Forelimb muscle (tissue), 1 donor: ENCODE measurements at places on chromosomes 5 and 9.

DNA sequence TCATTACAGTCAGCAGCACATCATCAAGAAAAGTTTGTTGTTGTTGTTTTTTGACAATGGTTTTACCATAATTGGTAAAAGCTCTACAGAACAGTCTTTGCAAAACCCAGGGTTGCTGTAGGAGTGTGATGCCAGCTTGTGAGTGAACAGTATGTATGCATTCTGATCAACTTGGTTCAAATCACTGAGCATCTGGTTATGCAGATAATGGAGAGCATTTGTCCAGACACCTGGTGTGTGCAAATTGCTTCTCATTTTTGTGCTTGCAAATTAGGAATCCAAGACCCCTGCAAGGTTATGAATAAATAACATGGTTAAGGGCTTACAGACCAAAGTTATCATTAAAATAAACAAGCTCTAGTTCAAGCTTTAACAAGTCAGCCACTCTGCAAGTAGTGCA, 448.7 kb upstream of the ACTBL2 start:
- no peak for DNase-seq

DNA sequence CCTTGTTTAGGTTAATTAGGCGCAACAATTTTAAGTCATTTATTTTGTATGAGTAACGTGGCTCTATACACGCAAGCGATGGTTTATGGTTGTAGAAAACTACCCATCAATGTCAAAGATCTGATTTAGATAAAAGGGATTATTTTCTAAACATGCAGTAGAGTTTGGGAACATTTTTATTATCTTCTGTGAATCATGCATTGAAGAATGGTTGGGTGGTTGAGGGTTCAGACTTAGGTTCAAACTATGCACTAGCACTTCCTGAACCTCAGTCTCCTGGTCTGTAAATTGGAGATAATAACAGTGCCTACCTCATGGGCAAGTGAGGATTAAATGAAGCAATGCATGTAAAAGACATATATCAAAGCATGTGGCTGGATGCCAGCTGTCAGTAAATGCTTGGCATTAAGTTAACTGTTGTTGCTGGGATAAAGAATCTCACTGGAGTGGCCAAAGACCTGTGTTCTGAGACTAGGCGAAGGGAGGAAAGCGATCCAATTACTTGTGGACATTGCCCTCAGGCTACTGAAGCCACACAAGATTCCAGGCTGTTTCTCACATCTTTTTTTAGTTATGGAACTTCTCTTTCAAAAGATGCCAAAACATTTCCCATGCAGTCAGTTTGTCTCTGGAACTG, 1.1 kb upstream of the OTULINL start:
- no peak for DNase-seq

DNA sequence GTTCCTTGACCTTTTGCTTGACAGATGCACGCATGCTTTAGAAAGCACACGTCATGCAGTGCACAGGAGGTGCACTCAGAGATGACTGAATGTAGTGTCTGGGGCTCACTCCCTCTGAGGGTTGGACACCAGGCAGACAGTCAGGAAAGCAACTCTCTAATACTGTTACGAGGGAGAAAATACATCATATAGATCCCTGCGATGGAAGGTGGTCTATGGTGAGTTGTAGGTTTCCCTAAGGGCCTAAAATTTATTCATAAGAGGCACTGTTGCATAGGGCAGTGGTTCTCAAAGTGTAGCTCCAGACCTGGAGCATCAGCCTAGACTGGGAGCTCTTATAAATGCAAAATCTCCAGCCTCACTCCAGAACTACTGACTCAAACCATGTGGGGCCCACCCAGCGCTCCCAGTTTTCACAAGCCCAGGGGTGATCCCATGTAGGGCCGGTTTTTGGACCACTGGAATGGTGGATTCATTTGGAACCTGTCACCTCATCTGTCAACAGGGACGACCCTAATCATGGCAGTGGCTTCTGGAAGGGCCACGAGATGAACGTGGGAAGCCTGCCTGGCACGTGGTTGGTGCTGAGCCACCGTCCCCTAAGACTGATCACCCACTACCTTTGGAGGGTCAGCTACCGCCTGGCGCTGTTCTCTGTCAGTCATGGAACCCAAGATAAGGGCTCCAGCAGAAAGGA, 16.8 kb upstream of the PHF19 start:
- DNase-seq, result no peak

- DNase-seq, result no peak
Observed at GRCh38 chr5:71872311-71872864, 153.3 kb downstream of the CARTPT start.

GRCh38 chr5:72857396-72857795, 40.9 kb downstream of the TNPO1 start:
- DNase-seq, result no peak

- DNase-seq, result no peak
Observed at GRCh38 chr5:39469777-39470415, 45.1 kb upstream of the DAB2 start.

DNA sequence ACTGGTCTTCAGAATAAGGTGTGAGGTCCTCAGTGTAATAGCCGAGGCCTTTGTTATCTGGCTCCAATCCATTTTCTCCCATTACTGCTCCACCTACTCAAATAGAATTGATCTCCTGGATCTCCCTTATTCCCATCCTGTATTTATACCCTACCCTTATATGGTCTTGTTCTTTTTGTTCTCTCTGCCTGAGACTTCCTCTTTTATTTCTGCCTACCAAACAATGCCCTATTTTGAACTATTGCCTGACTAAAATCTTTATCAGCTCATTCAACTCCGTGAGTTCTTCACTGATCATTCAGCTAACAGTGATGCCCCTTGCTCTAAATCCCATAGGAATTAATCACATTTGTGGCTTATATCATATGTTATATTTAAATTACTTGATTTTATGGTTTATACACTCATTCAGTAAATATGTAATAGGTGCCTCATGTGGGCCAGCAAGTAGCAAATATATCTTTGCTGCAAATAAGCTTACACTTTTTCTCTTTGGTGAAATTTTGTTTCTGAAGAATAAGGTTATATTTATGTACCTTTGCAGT, 417.5 kb upstream of the MEF2C start:
- DNase-seq, result no peak

DNA sequence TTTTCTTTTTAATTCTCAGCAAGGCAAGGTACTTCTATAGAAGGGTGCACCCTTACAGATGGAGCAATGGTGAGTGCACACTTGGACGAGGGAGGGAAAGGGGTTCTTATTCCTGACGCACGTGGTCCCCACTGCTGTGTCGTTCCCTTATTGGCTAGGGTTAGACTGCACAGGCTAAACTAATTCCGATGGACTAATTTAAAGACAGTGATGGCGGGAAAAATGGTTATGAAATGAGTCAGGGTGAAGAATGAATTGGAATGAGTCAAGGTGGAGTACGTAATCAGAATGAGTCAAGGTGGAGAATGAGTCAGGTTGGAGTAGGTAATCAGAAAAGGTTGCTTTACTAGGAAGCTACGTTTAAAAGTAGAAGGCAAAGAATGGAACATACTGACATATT, 2.1 kb upstream of the HMGCS1 start:
- no peak for DNase-seq

DNA sequence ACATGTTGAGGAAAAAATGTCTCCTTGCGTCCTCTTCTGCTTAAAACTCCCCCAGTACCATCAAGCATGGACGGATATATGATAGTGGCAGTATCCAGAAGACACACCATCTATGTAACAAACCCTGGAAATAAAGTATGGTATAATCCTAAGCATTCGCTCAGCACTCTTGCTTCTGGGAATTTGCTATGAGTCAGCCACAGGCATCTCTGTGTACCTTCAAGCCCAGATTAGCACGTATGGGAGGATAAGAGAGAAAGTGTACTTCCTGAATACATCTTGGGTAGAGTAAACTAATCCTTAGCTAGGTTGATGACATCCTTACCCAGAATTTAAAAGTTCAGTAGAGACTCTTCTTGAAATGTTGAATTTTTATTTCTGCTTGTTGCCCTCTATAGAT, 71.2 kb downstream of the GHR start:
- no peak for DNase-seq

- no peak for DNase-seq
Observed at GRCh38 chr9:15468145-15468544, 42.6 kb downstream of the PSIP1 start.

DNA sequence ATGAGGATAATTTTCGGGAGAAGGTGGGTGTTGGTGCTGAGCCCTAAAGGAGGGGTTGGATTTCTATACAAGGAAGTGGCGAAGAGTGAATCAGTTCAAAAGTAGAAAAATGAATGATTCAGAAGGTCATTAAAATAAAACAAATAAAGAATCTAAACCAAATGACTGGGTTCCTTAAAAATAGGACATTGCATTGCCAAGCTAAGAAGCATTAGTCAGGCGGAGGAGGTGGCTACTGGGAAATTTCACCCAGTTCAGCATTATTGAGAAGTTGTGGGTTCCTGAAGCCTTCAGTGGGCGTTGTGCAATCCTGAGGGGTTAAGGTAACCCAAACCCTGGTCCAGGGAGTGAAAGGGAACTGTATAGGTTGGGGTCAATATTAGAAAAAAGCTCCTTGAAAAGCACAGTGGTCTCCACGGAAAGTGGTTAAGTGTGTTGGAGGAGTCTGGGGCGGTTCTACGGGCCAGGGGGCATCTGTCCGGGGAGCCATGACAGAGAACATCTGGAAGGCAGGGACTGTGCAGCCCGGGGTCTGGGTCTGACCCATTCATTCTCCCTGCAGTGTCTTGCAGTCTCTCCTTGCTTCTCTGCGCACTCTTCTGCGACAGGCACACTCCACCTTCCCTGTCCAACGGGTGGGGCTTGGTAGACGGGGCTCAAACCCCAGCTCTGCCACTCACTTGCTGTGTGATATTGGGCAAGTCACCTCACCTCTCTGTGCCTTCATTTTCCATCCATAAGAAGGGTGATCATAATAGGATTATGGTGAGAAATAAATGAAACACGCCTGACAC, 27.6 kb upstream of the DUSP1 start:
- DNase-seq, result no peak

DNA sequence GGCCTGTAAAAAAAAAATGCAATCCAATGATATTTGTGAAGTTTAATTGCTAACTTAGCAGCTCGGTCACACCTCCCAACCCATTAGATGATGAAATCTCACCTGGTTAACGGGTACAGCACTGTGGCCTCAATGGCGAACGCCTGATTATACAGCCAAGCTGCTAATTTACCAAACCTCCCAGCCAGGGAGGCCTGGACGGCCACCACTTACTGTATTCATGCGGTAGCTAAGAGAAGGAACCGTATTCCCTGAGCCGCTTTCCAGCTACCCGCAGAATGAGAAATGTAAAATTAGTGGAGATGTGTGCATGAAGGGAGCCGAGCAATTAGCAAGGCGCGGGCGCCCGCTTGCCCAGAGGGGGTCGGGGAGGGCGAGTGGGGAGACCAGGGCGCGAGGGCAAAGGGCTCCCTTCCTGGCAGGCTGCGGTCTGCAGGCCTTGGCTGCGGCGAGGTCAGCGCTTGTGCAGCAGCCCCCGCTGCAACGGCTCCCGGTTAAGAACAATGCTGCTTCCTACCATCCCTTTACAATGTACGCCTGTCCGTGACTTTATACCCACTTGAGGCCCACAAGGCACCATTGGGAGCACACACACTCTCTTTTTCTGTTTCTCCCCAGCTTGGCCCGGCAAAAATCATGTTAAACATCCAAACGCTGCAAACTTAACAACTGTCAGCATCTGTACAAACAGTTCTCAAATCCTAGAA, 70.4 kb upstream of the TBCA start:
- no peak for DNase-seq

- no peak for DNase-seq
Observed at GRCh38 chr5:169350016-169350415, 49.1 kb upstream of the SLIT3 start.

- DNase-seq, result no peak
Observed at GRCh38 chr9:75440914-75441313, 352.6 kb downstream of the OSTF1 start.

- DNase-seq, result no peak
Observed at GRCh38 chr9:113293285-113293878, 9.8 kb downstream of the RNF183 start.

DNA sequence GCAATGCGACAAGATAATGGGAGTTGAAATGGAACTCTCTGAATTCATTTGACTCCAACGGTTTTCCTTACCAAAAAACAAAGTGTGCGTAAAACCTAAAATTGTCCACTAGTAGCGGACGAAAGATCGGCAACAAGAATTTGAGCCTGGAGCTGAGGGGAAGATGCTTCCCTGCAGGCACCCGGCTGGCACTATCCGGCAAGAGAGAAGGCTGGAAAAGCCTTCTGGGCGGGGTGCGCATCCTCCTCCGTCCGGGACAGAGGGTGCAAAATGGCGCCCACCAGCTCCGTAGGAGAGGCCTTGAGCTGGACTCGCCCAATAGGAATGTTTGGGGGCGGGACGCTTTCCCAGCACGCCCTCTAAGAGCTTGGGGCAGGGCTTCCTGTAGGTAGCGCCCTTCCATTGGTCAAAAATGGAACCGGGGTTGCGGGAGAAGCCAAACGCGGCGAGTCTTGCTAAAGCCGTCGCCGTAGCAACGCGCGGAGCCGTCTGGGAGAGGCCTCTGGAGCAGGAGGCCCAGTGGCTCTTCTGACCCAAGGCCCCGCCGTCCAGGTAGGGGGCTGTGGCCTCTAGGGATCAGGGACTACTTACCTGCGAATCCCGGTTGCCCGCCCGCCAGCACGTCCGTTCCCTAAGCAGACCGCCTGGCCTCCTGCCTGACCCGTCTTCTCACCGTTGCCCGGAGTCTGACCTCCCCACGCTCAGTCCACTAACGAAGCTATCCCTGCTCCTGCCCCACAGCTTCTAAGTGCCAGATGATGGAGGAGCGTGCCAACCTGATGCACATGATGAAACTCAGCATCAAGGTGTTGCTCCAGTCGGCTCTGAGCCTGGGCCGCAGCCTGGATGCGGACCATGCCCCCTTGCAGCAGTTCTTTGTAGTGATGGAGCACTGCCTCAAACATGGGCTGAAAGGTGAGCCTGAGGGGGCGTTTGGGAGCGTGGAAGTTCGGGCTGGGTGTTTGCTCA, 9.2 kb downstream of the RUFY1 start:
- peak; percentile 95 for DNase-seq

DNA sequence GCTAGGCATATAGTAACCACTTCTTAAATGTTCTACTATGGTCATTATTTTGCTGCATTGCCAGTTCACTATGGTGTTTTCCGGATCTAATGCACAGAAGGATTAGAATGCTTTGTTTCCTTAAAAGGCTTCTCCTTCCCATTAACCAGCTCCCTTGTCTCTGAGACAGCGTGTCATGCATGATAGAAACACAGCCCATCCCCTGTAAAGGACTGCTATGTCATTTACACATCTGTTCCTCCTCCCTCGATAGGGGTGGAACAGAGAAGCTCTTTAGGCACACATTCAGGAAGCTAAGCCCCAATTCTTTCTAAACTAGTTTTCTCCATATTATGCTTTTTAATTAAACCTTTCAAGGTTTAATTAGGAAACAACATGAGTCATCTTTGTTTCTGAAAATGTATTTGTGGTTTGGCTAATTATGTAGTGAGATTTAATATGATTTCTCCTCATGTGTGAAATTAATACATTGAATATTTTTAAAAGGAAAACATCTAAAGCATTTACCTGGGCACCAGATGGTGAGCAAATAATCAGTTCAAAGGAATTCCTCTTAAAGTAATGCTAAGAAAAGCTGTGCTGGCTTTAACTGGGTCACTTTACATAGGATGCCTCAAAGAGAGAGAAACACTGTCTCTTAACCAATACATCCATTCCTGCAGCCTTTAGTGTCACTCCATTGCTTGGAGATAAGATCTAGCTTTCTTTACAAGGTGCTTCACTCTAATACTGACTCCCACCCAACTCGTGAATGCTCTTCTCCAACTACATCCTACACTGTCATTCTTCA, 133.3 kb upstream of the PPP1R2B start:
- no peak for DNase-seq
